ENCODE measurements at places on chromosomes 7 and 10. TPM values are rescaled to one million over a fixed set of nuclear protein-coding genes. Genes with fewer than 3 reads are reported as not detected.

ZMIZ1 gene
- 22.9 TPM for total RNA-seq

TDRD1 gene
- 1.9 TPM for total RNA-seq

GRK5 gene
- 66.5 TPM for total RNA-seq

STAG3 gene
- 1.1 TPM for total RNA-seq
